ENCODE measurements at places on chromosomes 7 and 10. TPM values are rescaled to one million over a fixed set of nuclear protein-coding genes. Genes with fewer than 3 reads are reported as not detected.

Gene RINT1
- 19.0 TPM for total RNA-seq

Gene EIF5AL1
- 0.36 TPM for total RNA-seq

- DNase-seq: no peak
Observed at GRCh38 chr10:64726466-64726865, 1205.3 kb downstream of the REEP3 start.

GRCh38 chr7:75039166-75039565 lies 34.4 kb downstream of the RCC1L start:
- DNase-seq: no peak

DNA sequence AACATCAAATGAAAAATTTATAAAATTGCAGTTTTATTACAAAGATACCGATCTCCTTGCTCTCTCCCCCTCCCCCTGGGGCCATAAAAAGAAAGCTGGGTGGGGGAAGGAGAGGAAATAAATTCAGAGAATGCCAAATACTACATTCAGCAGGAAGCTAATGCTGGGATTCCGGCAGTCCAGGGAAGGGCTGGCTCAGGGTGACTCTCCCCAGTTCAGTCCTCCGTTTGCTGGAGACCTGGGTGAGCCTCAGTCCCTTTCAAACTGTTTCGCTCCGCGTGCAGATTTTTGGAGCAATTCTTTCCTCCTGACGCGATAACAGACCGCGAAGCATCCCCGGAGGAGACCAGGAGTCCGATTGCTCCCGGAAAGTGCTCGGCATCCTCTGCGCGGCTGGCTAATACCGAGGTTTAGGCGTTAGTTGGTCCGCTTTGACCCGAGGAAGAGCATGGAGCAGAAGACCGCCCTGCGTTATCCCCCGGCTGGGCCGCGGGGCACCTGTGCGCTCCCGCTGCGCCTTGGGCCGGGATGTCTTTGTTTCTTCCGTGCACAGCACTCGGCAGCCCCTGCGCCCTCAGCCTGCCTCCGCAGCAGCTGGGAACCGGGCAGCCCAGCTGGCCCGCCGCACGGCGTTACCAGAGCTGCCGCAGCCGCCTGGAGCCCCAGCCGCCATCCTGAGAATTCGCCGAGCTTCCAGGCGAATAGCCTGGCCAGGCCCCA lies 3.9 kb upstream of the HOXA2 start:
- DNase-seq: no peak

- no peak for DNase-seq
Observed at GRCh38 chr10:17790651-17791050, 18.5 kb upstream of the MRC1 start.
